Ovary (tissue), 10 donors: ENCODE measurements at places on chromosomes 5 and 9.
A peak's percentile ranks its signal among the peaks of the same experiment; 100 is the strongest.

DNA sequence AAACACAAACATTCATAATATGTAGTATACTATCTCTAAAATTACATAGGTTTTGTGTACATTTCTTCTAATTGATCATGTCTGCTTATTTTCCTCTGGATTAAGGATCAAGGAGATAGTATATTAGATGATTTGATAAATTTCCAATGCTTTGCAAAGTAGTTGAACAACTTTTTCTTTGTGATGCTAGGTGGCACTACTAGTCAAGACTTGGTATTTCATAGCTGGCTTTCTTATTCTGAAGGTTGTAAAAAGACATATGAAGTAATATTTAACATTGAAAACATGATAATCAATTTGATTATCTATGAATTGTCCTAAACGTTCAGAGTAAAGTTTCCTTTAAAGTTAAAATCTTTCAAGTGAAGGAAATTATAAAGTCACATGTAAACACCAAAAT lies 106.1 kb upstream of the FGF10 start:
- DNase-seq, result no peak

GRCh38 chr9:2655411-2655901 lies 33.9 kb downstream of the VLDLR start:
- no peak for DNase-seq

GRCh38 chr9:75064307-75065025 lies 23.5 kb downstream of the NMRK1 start:
- DNase-seq, result no peak

GRCh38 chr9:134733480-134734232 lies 92.1 kb downstream of the COL5A1 start:
- DNase-seq, result no peak

GRCh38 chr5:76986825-76987526 lies 34.1 kb downstream of the CRHBP start:
- DNase-seq, result no peak

DNA sequence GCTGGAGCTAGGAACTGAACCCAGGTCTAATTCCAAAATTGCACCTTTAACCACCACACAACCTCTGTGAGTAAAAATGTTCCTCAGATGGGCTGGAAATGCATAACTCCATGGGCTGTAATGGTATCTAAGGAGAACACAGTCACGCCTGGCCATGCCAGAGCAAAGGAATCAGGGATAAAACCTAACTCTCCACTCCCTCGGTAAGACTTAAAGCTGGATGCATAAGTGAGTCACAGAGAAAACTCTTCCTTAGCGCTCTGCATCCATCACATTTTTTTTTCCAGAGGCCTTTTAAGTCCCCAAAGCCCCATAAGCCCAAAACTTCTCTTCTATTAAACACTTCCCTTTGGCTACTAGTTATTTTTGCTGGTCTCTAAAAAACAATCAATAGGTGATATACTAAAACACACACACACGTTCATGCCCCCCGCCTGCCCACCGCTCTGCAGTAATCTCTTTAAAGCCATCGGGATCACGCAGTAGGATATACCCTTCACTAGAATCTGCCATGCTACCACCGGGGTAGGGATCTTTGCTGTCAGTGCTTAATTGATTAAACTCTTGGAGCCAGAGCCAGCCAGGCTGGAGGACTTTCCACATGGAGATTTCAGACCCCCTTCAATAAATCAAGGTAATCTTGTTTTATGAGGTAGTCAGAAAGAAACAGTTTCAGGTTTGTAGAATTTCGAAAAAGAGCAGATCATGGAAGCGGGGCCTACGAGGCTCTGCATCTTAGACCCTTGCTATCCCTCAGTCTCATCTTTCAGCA lies 212.9 kb downstream of the MAPKAP1 start:
- DNase-seq, result no peak

GRCh38 chr5:175689147-175689991 lies 31.5 kb downstream of the HRH2 start:
- DNase-seq, result no peak

- no peak for DNase-seq
Measured at GRCh38 chr5:99025298-99026045, 96.7 kb upstream of the CHD1 start.

GRCh38 chr5:88602584-88602983 lies 280.4 kb downstream of the MEF2C start:
- no peak for DNase-seq

- peak; percentile 30 for DNase-seq
Measured at GRCh38 chr9:14400658-14400995, 86.7 kb upstream of the NFIB start.

DNA sequence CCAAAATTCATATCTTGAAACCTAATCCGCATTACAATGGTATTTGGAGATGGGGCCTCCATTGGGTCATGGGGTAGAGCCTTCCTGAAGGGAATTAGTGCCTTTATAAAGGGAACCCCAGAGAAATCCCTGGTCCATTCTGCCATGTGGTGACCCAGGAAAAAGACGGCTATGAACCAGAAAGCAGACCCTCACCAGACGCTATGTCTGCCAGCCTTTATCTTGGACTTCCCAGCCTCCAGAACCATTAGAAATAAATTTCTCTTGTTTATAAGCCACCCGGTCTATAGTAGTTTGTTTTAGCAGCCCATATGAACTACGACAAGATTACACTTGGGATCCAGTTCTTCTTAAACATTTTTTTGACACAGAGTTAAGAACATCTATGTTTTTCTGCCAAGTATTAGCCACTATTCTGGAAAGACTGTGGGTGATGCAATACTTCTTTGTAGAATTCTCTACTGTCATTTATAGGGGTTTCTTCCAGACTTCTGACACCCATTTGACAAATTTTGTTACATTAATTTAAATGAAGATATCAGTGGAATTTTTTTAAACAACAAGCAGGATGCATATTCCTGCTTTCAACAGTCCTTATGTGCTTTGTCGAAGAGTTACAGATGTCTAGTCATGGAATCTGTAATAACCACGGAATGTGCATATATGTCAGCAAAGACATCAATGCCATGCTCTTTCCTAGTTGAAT lies 572.4 kb downstream of the NR2F1-AS1 start:
- no peak for DNase-seq

DNA sequence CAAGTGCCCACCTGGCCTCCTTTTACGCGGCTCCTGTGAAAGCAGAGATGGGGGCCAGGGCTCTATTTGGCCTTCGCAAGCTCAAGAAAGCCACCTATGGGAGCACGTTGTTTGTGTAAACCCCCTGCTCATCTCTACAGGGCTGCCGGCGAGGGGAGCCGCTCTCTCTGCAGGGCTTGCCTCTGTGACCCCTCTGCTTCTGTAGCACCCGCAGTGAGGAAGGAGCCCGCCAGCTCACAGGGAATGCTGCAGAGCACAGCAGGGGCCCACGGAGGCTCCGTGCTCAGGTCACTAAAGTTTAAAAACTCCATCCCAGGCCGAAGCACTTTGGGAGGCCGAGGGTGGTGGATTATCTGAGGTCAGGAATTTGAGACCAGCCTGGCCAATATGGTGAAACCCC lies 376.8 kb downstream of the IRX2 start:
- no peak for DNase-seq

GRCh38 chr5:144048259-144048856 lies 122.1 kb downstream of the YIPF5 start:
- DNase-seq, result no peak

GRCh38 chr5:15834596-15835245 lies 334.7 kb downstream of the FBXL7 start:
- DNase-seq, result no peak

GRCh38 chr5:84585218-84585617 lies 200.5 kb upstream of the EDIL3 start:
- DNase-seq, result no peak

GRCh38 chr5:89377767-89378455 lies 494.9 kb upstream of the MEF2C start:
- no peak for DNase-seq

DNA sequence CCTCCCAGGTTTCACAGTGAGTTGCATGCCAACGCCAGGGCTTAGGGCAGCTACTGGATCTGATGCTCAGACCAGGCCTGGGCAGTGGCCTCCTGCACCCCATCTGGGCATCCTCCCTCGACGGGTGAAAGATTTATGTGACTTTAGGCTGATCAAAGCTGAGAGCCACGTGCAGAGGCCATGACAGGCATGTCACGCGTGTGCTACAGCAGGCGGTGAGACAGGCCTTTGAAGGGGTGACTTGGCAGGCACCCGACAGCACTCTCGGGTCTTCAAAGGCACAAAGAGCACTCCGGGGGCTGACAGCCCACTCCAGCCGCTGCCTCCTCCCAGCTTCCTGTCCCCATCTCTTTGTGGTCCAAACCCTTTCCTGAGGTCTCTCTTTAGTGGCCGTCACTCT lies 66.2 kb downstream of the NTNG2 start:
- no peak for DNase-seq

DNA sequence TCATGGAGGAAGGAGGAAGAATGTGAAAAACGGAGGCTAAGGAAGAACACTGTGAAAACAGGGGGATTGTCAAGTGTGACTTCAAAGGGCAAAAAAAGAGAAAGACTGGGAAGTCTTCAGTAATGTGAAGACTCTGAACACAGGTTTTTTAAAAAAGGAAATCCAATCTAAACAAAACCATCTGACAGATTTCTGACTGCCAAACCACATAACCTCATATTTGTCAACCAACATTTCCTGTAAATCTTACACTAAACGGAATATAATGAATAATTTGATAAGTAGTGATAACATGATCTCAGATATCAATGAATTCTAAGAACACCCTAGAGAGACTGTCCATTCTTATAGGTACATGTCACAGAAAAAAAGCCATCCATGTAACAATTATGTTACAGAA lies 124.7 kb downstream of the FBN2 start:
- DNase-seq, result no peak

DNA sequence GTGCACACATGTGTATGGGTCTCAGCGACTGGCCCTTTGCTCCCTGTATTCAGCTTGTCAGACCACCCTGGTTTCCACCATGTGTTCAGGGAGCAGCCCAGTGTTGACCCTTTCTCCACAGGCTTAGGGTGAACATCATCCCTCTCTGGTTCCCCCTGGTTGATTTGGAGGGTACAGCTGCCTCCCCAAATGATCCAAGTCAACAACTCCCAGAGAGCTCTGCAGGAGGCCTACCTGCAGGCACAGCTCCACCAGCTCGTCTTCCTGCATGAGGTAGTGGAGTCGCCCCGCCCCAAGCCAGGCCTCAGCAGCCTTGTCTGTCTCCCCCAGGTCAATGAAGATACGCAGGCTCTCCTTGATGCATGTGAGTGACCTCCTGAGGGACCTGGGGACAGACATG lies 50.5 kb downstream of the SH3TC2 start:
- no peak for DNase-seq

DNA sequence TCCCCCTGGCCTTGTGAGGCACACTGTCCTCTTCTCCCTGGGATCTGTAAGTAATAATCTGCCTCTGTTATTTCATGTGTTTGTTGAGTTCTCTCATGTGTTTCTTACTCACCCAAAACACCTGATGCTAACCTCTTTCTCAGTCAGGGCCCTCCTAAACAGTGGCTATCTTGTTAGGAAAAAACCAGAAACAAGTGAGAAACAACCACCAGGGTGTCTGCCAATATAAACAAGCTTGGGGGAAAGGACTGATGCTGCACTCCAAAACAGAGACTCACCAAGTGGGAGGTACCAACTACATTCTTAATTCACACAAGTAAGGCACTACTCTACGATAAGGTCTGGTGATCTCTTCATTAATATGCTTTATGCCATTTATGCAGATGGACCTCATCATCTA lies 564.4 kb downstream of the SEMA5A start:
- DNase-seq, result no peak

GRCh38 chr5:10550222-10550995 lies 13.5 kb upstream of the ANKRD33B start:
- no peak for DNase-seq
